Stimulated activated CD4-positive, alpha-beta T cell treated with anti-CD3 and anti-CD28 coated beads, TNF-alpha, amount 100 ng/mL, for 48 hours (primary cell): ENCODE measurements at places on chromosomes 1 and 21.

GRCh38 chr1:63276624-63277023 is 45.7 kb upstream of the FOXD3 start:
- DNase-seq: no peak

DNA sequence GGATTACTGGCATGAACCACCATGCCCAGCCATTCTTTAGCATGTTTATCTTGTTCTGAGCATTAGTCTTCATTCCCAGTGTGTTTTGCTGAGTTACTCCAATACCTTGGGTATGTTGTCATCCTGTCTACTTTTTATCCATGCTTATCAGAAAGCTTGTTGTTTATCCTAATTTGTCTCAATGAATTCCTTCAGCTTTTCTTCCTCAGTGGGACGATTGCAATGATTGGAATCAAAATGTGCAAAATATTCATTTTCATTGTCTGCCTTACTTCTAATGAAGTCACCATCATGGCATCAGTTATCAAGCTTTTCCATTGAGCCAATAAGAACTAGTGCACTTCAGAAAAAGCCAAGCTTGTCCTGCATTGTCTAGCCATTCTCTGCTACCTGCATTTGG is 170.5 kb downstream of the HFM1 start:
- no peak for DNase-seq

GRCh38 chr1:203676455-203676854 is 49.8 kb downstream of the ATP2B4 start:
- no peak for DNase-seq

DNA sequence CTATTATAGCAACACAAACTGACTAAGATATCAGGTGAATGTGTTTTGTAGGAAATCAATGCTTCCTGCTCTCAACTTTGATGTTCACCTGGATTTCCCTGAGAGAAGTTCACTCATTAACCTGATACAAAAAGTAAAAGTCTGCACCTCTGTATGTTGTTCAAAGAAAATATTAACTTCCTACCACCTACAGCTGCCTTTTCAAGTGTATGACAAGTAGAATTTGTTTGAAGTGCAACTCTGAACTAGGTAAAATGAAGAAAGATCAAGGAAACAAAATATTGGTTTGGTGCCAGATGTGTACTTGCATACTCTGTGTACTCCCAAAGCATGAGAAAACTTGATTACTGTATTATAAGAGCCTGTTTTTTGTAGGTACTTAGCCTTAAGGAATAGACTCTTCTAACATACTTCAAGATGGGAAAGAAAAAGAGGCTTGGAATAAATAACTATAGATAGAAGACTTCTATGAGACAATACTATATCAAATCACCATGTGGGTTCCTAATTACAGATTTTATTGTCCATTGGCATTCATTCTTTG is 193.4 kb downstream of the APP start:
- no peak for DNase-seq

DNA sequence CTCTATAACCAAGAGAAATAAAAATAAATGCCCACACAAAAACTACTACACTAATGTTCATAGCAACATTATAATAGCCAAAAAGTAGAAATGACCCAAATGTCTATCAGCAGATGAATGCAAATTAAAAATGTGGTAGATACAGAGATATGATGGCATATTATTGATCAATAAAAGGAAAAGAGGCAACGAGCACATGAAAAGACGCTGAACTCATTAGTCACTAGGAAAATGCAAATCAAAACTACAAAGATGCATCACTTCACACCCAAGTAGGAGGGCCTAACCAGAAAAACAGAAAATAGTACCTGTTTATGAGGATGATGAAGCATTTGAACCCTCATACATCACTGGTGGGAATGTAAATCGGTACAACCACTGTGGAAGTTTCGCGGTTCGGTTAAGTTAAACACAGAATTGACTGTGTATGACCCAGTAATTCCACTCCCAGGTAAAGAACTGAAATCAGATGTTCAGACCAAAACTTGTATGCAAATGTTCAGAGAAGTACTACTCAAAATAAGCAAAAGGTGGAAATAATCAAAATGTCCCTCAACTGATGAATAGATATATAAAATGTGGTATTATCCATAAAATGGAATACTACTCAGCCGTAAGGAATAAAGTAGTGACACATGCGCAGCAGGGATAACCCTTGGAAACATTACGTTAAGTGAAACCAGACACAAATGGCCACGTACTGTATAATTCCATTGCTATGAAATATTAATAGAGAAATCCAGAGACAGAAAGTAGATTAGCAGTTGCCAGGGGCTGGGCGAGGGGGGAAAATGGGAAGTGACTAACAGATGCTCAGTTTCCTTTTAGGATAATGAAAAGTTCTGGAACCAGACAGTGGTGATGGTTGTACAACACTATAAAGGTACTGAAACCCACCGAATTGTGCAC is 3.1 kb downstream of the USP48 start:
- DNase-seq: peak; percentile 36

DNA sequence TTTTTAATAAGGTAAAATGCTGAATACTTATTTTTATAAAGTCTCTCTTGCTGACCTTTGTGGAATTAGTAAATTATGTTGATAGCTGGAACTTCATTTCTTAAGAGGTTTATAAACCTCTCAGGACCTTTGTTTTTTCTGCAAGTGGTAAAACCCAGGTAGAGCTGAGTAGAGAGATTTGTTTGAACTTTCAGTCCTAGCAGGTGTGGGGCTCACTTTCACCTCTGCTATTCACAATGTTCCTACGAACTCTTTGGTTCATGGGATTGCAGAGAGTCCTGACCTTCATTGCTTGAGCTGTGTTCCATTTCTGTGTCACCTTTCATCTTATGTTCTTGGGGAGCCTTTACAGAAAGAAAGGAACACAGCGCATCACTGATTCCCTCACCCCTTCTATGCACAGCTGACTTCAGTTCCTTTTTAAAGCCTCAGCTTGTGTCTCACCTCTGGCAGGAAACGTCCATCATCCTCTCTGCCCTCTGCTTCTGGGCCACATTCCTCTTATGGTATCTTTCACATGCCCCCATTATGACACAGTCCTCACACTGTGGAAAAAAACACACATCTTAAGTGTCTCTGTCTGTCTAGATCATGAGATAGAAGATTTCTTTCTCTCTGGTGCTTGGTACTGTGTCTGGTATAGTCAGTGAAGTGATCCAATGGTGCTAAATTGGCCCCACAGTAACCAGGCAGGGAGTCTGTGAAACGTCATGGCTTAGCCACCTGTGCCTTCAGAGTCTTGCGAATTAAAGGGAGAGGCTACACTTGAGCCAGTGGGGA is 262.5 kb upstream of the B3GALT2 start:
- DNase-seq: no peak

- DNase-seq: no peak
Observed at GRCh38 chr1:101307985-101308689, 71.3 kb downstream of the S1PR1 start.

DNA sequence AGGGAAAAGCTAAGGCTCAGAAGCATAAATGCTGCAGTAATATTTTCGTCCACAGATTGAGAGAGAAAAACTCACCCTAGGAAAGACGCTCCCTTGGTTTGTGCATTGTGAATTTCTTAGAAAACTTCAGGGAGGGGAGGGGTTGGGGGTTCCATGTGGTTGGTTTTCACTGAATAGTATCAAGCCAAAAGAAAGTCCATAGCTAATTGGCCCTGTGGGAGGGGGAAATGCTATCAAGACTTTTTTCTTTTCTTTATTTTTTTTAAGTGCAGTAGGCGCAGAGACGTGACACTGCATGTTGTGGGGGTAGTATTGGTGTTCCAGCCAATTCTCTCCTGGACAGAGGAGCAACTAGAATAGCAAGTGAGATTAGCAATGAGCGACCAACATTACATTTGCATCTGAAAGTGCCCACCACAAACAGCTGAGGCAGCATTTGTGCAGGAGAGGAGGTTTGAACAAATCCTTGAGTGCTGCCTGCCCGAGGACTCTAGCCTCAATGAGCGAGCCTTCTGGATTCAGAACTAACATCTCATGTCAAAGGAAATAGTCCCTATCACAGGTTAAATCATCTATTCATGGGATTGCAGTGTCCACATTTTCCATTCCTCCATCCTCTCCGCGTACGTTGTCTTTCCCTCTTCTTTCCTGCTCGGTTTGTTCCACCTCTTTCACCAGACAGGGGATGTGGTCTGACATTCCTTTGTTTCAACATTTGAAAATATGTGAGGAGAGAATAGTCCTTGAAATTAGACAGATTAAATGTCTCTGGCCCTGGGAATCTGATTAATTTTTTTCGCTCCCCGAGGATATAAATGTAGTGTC is 118.0 kb upstream of the MARK1 start:
- DNase-seq: no peak

DNA sequence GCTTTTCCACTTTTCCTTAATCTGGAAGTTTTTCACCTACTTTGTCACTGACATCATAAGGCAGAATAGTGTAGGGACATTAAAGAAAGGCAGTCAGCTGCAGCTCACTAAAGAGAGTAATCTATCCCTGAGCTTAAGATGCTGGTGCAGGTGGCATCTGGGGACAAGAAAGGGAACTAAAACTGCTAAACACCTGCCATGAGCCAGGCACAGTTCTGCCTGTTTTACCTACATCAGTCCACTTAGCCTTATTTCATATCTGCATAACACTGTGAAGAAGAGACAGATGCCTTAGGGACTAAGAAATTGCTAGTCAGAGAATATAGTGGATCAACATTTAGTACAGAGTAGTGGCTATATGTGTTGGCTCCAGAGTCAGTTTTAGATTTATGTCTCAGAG is 88.1 kb downstream of the GPATCH2 start:
- DNase-seq: no peak

DNA sequence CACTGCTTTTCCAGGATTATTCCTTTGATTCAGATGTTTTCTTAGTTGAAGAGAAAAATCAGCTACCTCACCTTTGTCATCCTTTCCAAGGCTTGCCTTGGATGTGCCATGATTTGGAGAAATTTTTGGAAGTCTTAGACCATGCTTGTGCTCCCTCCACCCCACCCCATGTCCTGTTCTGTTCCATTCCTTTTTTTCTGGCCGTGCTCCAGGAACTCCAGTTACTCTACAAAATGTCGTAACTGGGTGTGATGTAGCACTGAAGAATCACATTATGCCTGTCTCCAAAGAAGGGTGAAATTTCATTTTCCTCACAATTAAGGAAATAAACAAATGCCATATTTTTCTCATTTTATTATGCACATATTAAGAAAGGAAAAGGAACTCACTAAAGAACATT is 217.8 kb upstream of the ZRANB2 start:
- DNase-seq: no peak

GRCh38 chr1:50735443-50735842 is 224.6 kb downstream of the FAF1 start:
- DNase-seq: no peak

- DNase-seq: no peak
Observed at GRCh38 chr1:178092878-178093493, 918 bp upstream of the RASAL2 start.

- no peak for DNase-seq
Observed at GRCh38 chr1:158830074-158830677, 975 bp upstream of the MNDA start.

DNA sequence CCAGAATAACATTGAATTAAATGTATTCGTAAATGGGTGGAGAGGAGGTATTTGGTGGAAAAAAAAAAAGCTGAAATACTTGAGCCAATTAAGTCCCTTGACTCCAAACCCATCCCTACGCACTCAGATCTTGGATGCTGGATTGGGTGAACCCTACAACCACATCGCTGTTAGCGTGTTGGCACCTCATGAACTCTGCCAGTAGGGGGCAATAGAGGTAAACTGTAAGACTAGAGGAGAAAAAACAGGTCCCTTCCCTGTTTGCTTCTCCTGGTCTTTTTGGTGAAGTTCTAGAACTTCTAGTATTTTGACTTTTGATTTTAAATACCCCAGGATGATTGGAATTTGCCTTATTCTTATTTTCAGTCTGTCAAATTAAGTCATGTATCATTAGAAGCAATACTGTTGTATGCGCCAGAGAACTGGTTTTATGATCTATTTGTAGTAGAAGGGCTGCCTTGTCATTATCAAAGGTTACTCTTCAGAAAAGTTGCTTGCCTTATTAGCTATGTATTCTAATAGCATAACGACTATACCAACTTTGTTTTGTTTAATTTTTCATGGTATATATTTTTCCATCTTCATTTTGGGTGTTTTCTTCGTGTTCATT is 1.9 kb upstream of the OR13G1 start:
- peak; percentile 4 for DNase-seq

DNA sequence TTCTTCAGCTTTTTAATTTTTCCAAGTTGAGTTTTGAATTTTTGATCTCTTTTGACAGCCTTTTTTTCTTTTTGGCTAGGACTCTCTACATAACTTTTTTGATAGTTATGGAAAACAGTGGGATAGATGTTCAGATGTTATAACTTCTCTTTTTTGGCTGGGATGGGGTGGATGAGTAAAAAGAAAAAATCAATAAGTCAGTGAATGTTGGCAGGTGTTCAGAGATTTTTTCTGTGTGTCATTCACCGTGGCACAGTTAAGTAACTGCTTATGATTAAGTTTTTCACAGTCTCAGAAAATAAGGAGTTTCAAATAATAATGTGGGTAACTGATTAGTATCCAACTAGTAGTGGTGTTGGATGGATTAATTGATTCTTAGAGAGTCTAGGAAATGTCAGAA is 24.0 kb downstream of the HS2ST1 start:
- DNase-seq: no peak

DNA sequence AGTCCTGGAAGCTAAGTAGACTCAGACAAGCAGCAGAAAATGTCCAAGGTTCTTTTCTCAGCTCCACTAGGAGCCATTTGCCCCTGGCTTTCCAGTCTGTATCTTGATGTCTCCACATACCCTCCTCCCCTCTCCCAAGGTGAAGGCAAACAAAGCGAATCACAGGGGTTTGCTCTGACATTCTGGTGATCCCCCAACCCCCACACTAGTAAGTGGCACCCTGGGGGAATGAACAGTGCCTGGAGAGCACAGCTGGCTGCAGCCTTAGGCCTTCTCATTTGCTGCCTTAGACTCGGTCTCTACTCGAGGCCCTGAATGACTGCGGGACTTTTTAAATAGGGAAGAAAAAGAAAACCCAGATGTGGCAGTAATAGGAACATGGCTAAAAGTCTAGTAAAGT is 15.3 kb downstream of the ERI3 start:
- DNase-seq: no peak

DNA sequence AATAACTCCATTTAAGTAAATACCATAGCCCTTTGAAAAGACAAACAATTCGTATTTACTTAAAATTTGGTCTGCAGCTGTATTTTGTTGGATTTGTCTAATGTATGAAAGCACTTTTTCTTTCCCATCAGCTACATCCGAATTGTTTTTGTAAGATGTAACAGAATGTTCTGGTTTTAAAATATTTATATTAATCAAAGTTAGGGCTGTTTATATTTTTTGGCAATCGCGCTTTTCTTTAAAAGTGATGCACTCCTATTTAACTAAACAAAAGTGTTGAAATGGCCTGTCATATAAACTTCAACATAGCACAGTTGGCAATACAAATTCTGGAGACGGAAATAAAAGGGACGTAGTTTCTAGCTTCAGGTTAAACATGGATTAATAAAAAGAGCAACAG is 216.3 kb upstream of the ADGRL2 start:
- DNase-seq: no peak

- no peak for DNase-seq
Observed at GRCh38 chr1:153728305-153729066, 636 bp downstream of the INTS3 start.

GRCh38 chr1:64898107-64898861 is 68.1 kb downstream of the JAK1 start:
- no peak for DNase-seq

GRCh38 chr1:108851567-108851966 is 5.3 kb downstream of the AKNAD1 start:
- DNase-seq: no peak

GRCh38 chr1:201192261-201192788 is 1.7 kb downstream of the IGFN1 start:
- DNase-seq: no peak
